Dorsolateral prefrontal cortex (tissue), 122 donors: ENCODE measurements at places on chromosomes 6 and 20. TPM values are rescaled to one million over a fixed set of nuclear protein-coding genes. Genes with fewer than 3 reads are reported as not detected.

Gene ZCCHC3
- total RNA-seq, result 14.6 TPM

Gene CASS4
- total RNA-seq, result 1.5 TPM

Gene SH3BGRL2
- 46.0 TPM for total RNA-seq

Gene SIRPD
- total RNA-seq, result not detected

Gene CYP21A2
- total RNA-seq, result 0.63 TPM

Gene TMEM200A
- total RNA-seq, result 2.5 TPM

Gene PHACTR1
- 198 TPM for total RNA-seq

Gene ERVFRD-1
- total RNA-seq, result not detected

Gene SLCO4A1
- 31.9 TPM for total RNA-seq

Gene ADGRF4
- not detected for total RNA-seq

Gene PAK5
- total RNA-seq, result 28.0 TPM

Gene SLC22A3
- 1.2 TPM for total RNA-seq

Gene CST9L
- total RNA-seq, result not detected

Gene SOBP
- total RNA-seq, result 54.8 TPM

Gene IYD
- not detected for total RNA-seq

Gene F13A1
- total RNA-seq, result 38.7 TPM

Gene GPR63
- 8.3 TPM for total RNA-seq

Gene CLVS2
- 57.9 TPM for total RNA-seq

Gene FBXO5
- 1.5 TPM for total RNA-seq

Gene BANF2
- total RNA-seq, result not detected

Gene SLC52A3
- total RNA-seq, result 8.1 TPM

Gene MUC22
- not detected for total RNA-seq

Gene MCCD1
- not detected for total RNA-seq

Gene NMBR
- not detected for total RNA-seq

Gene JPH2
- total RNA-seq, result 1.8 TPM

Gene DNAH8
- total RNA-seq, result 0.06 TPM

Gene HEY2
- 10.7 TPM for total RNA-seq

Gene TMEM217
- total RNA-seq, result 2.2 TPM

Gene ANKRD66
- total RNA-seq, result 0.32 TPM

Gene PPP1R16B
- total RNA-seq, result 116 TPM

Gene ADGRB3
- 112 TPM for total RNA-seq

Gene RWDD2A
- total RNA-seq, result 11.8 TPM

Gene RIPPLY2
- 16.7 TPM for total RNA-seq

Gene GTF2H4
- 45.8 TPM for total RNA-seq

Gene EGFL8
- 11.9 TPM for total RNA-seq

Gene TAAR8
- total RNA-seq, result not detected

Gene DPPA5
- total RNA-seq, result not detected

Gene PRL
- not detected for total RNA-seq

Gene PTCRA
- not detected for total RNA-seq

Gene GRIK2
- 39.0 TPM for total RNA-seq

Gene BMP2
- total RNA-seq, result 4.0 TPM

Gene NR2E1
- total RNA-seq, result 16.5 TPM

Gene SLC35D3
- total RNA-seq, result not detected

Gene HCRTR2
- total RNA-seq, result 2.4 TPM
